ENCODE measurements at places on chromosomes 2 and 18.

DNA sequence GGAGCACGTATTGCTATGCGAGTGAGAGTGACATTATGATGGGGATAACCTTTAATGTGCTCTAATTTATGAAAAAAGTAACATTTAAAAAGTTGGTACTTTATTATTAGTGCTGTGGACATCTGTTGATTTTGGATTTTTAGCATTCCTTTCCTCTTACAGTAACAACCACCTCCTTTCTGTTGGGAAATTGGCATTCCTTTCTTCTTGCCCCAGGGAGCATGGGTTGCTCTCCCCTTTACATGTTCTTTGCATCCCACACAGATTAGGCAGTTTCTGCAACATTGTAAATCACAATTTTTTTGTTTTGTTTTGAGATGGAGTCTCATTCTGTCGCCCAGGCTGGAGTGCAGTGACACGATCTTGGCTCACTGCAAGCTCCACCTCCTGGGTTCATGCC lies 300.2 kb downstream of the LPIN1 start:
- no peak for DNase-seq

- no peak for DNase-seq
Observed at GRCh38 chr2:240229603-240230235, 89.3 kb upstream of the OTOS start.

DNA sequence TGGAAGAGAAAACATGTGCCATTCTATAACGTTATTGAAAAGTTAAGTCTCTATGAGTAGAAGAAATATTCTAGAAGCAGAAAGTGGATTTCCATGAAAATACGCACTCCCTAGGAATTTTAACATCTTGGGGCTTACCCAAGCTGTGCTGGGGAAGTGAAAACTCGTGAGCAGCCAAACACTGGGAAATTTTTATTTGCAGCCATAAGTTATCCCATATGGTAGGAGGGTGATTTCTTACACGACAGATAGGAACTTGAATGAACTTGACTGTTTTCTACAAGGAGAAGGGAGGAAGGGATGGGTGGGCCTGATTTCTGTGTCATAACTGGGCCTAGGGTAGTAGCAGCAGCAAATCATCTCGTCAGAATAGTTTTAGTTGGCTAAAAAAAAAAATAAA lies 272.6 kb downstream of the ETAA1 start:
- no peak for DNase-seq

- peak; percentile 54 for DNase-seq
Observed at GRCh38 chr2:27016801-27017325, 15.9 kb upstream of the TMEM214 start.

DNA sequence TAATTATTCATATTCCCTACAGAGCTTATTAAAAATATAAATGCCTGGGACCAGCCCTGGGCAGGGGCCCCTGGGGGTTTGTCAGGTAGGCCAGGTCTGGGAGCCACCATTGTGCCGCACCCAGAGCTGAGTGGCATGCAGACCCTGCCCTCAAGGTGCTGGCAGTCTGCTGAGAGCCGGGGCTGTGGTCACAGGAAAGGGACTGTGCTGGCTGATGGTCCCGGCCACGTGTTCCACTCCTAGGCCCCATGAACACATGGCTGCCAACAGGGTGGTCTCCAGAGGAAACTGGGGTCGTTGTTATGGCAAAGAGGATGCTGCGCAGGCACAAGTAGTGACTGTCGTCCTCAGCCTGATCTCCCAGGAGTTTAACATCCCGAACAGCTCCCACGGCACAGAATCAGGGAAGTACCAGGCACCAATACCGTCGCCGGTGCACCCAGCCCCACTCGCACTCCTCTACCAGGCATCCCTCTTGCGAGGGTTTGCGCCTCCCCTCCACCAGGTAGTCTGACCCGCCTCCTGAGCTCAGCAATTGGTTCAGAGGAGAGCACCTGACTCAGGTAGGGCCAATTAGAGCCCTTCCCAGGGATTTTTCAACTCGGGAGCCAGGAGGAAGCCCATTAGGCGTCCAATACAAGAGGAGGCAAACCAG lies 39.2 kb upstream of the BIN1 start:
- DNase-seq: no peak

DNA sequence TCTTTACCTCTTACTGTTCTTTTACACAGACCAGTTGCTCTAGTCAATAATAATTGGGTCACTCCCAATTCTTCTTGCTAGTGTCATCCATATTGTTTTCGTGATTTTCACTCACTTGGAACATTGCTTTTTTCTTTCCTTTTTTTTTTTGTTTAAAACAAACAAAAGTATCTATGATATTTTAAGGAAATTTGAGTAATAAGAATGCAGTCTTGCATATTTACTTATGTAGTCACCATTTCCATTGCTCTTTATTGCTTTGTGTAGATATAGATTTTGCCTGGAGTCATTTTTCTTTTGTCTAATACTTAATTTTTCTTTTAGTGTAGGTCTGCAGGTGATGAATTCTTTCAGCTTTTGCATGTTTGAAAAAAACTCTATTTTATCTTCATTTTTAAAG lies 71.9 kb downstream of the WDR7 start:
- DNase-seq: no peak

GRCh38 chr18:37962316-37962966 lies 396.8 kb upstream of the CELF4 start:
- DNase-seq: peak; percentile 39

- no peak for DNase-seq
Observed at GRCh38 chr2:127559454-127559853, 24.0 kb downstream of the MYO7B start.

DNA sequence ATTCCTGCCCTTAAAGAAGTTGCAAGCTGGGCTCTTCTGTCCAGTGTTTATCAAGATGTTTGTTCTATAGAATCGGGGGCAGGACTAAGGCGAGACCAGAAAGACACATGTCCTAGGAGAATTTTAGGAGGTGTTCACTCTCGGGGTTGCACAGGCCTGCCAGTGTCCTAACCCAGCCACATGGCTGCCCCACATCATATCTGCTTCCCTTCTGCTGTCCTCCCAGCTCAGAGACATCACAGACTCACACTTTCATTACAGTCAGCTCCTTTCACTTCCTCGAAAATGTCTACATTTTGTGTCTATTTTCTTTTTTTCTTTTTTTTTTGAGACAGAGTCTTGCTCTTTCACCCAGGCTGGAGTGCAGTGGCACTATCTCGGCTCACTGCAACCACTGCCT lies 10.7 kb upstream of the MRO start:
- DNase-seq: no peak

- DNase-seq: no peak
Observed at GRCh38 chr2:78676921-78677696, 348.4 kb upstream of the REG3G start.

- DNase-seq: no peak
Observed at GRCh38 chr2:129091620-129092019, 773.0 kb upstream of the HS6ST1 start.

DNA sequence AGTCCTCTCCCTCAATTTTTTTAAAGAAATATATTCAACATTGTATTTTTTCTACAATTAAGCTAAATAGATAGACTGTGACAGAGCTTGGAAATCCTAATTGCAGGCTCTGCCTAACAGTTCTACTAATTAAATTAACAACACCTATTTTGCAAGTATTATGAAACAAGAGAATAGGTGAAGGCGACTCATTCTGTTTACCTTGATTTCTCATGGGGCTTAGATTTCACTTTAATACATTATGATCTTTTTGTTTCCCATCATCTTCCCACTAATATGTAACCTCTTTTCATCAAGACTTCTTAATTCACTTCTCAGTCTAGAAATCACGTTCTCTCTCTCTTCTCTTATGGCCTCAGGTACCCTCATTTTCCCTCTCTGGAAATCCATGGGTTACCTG lies 42.7 kb upstream of the TANK start:
- DNase-seq: no peak

DNA sequence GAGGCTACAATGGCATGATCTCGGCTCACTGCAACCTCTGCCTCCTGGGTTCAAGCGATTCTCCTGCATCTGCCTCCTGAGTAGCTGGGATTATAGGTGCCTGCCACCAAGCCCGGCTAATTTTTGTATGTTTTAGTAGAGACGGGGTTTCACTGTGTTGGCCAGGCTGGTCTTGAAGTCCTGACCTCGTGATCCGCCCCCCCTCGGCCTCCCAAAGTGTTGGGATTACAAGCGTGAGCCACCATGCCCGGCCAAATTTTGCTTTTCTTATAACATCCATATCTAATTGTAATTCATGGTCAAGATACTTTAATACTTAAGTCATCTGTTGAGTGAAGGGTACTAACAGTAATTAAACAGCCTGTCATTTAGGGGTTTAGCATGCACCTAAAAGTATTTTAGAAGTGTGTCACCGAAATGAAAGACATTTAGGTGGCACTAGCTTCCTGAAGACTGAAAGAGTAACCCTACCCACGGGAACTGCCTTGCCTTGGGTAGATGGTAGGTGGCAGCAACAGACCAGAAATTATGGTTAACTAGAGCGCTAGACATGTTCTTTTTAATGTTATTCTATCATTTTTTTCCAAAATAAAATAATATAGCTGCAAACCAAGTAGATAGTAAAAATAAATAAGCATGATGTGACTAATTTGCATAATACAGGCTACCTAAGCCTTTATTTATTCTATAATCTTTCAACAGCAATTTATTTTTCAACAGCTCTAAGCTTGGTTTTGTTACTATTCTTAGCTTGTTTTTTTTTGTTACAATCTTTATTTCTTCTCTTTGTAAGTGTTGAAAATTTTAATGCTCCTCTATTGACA lies 8.6 kb upstream of the ACYP2 start:
- no peak for DNase-seq

- no peak for DNase-seq
Observed at GRCh38 chr2:71609958-71610357, 156.6 kb downstream of the DYSF start.

All from D721Med (cell line).